Ascending aorta (tissue), 2 donors: ENCODE measurements at places on chromosomes 5 and 9.

DNA sequence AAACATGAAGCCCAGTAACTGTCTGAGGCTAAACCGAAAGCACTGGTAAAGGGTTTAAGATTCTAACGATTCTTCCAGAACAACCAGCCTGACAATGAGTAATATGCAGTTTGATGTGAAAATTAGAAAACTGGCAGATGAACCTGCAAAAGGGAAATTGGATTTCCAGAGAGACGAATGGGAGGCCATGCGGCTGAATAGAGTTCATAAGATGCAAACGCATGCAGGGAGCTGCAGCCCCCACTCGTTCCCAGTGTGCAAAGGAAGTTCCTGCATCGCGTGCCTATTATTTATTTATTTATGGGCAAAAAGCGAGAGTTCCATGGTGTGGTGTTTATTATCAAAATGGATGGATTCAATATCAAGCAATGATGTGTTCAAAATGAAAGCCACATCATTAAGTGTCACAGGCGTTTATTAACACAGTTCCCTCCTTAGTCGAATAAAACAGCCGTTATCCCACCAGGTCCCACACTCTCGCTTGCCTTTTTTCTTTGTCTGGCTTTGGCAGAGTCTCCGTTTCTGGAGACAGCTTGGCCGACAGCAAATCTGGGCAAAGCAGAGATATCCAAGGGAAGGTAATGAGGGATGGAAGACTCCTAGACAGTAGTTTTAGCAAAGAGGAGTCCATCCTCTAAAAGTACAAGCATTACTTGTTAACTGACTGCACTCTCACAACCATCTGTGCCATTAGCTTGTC, 451.4 kb downstream of the KDM4C start:
- H3K4me3 ChIP-seq: no peak overlapping the region
- no peak overlapping the region for H3K27ac ChIP-seq

DNA sequence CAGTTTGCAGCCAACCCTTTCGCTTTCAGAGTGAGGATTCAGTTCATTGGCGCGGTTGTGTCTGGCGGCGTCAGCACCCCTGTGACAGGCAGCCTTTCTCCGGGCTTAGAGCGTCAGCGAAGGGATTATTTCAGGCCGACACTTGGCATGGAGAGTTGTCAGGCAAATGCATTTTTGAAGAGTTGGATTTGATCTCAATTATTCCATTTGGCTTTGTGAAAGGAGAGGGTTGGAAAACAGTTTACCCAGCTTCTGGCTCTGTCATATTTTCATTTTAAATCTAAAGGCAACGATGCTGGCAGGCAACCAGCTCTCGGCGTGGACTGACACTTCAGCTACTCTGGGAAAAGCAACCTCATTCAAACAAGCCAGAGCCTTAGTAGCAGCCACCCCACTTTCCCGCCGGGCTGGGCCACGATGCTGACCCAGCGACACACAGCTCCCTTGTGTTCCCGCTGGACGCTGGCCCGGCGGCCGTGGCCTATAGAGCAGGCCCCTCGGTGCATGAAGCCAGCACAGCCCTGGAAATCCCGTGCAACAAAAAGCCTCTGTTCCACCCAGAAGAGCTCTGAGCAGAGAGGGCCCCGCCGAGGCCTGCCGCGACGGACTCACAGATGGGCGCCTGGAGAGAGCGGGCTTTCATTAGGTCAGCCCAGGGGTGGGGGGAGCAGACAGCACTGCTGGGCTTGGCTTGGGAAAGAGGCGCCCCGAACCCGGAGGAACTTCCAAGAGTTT, 28.9 kb upstream of the LPCAT1 start:
- H3K4me3 ChIP-seq: no peak overlapping the region
- H3K27ac ChIP-seq: peak overlapping the region; percentile 28
- no peak for DNase-seq

DNA sequence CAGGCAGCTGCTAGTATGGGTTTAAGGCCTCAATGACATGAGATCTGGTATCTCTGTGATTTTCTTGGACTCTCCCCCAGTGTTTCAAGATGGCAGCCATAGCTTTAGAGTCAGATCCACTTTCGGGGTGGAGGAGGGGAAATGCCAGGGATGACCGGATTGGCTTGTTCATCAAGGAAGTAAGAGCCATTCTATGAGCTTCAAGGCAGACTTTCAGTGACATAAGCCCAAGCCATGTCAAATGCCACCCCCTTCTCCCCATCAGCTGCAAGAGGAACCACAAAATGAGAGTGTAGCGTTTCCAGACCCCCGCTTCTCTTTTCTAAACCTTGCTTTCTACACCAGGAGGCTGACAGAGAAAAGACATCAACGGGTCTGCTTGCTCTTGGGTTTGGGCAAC, 271.8 kb downstream of the PSAT1 start:
- no peak overlapping the region for H3K27ac ChIP-seq
- H3K36me3 ChIP-seq: no peaks in the 10 kb centered on the region
- H3K4me1 ChIP-seq: no peaks in the 10 kb centered on the region
- DNase-seq: no peak
- no peak overlapping the region for H3K4me3 ChIP-seq
- no peaks in the 10 kb centered on the region for H3K27me3 ChIP-seq

- H3K36me3 ChIP-seq: peaks cover 76% of the 10 kb centered on the region
- no peak for DNase-seq
- H3K4me1 ChIP-seq: no peaks in the 10 kb centered on the region
- no peak overlapping the region for H3K27ac ChIP-seq
- no peaks in the 10 kb centered on the region for H3K27me3 ChIP-seq
Measured at GRCh38 chr9:122875523-122875922, 29.6 kb downstream of the RC3H2 start.

- no peak overlapping the region for H3K27ac ChIP-seq
- H3K4me1 ChIP-seq: no peaks in the 10 kb centered on the region
- DNase-seq: no peak
- H3K4me3 ChIP-seq: no peak overlapping the region
Measured at GRCh38 chr5:352639-353611, 31.4 kb downstream of the AHRR start.

DNA sequence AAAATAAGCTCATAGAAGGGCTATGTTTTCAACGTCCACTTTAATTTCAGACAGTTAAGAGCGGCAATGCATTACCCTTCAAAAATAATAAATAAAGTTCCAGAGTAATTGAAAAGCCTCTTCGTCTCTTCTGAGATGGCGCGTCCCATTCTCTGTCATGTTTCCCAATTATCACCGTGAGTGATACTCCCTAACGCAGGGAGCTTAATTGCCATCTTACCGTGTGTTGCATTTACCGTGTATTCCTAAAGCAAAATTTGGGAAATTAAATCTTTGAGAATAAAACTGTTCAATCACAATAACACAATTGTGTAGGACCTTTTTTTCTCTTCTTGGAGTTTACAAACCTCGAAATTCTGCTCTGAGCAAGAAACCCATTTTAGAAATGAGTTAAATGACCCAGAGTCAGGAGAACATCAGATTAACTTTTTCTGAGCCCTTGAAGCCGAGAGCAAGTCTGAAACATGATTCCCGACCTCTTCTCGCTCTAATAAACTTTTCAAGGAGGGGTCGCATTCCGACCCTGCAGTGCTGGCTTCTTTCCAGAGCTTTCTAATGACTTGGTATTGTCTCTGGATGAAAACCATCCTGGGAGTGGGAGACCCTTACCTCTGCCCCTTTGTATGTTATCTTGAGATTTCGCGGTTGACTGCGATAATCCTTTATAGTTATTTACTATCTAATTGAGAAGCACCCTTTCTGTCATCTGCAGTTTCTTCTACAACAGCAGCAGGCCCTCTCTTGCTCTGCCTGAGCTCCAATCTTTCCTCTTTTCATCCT, 251.5 kb downstream of the FSTL4 start:
- no peak for DNase-seq
- no peaks in the 10 kb centered on the region for H3K27me3 ChIP-seq
- no peaks in the 10 kb centered on the region for H3K4me1 ChIP-seq
- no peak overlapping the region for H3K4me3 ChIP-seq
- H3K36me3 ChIP-seq: no peaks in the 10 kb centered on the region
- no peak overlapping the region for H3K27ac ChIP-seq

DNA sequence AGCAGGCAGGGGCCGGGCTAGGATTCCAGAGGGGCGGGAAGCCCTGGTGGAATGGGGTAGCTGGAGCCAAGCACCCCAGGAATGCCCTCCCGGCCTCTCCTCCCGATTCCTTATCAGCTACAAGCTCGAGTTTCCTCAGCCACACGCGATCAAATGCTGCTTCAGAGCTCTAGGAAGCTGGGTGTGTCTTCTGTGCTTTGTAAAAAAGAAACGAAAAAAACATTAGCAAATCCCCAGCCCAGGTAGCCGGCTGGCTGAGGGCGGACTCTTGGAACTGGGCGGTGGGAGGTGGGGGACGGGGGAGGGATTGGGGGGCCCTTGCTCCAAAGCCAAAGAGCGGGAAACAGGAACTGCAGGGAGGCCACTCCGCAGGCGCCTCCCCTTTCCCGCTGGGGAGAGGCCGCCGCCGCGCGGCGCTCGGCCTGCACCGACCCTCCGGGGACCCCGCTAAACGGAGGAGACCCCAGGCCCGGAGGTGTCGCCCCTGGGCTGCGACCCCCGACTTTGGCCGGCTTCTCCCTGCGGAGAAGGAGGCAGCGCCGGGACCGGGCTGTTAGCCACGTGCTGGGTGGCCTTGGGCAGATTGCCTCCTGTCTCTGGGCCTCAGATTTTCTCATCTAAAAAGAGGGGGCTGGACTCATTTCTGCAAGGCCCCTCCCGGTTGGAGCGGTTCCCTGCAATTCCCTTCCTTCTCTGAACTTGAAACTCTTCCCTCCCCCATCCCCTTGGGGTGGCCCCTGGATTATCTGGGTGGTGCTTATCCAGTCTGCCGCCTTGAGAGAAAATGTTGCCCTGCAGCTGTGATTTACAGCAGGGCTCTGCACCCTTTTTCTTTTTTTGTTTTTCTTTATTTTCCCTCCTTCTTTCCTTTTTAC, 40.9 kb upstream of the FABP6 start:
- peak overlapping the region; percentile 51 for H3K4me3 ChIP-seq
- DNase-seq: peak; percentile 67
- H3K27me3 ChIP-seq: no peaks in the 10 kb centered on the region
- no peaks in the 10 kb centered on the region for H3K36me3 ChIP-seq
- H3K27ac ChIP-seq: peak overlapping the region; percentile 29

GRCh38 chr9:69086769-69087168, 51.2 kb downstream of the FXN start:
- H3K27ac ChIP-seq: no peak overlapping the region
- no peaks in the 10 kb centered on the region for H3K4me1 ChIP-seq
- no peak overlapping the region for H3K4me3 ChIP-seq

GRCh38 chr9:72952914-72953313, at the start of gene ALDH1A1:
Gene ALDH1A1, minus strand, starts transcription at chr9:72953053. Its CDS starts 53 bp downstream, at chr9:72953000.
- H3K36me3 ChIP-seq: no peaks in the 10 kb centered on the region
- H3K4me1 ChIP-seq: peaks cover 4% of the 10 kb centered on the region
- peak within 1 kb of the TSS; percentile 51 for H3K4me3 ChIP-seq
- H3K27me3 ChIP-seq: no peaks in the 10 kb centered on the region

- no peaks in the 10 kb centered on the region for H3K36me3 ChIP-seq
- peaks cover 15% of the 10 kb centered on the region for H3K4me1 ChIP-seq
- peak overlapping the region; percentile 74 for H3K4me3 ChIP-seq
- DNase-seq: no peak
Measured at GRCh38 chr9:110047955-110048402, 160.0 kb downstream of the C9orf152 start.

DNA sequence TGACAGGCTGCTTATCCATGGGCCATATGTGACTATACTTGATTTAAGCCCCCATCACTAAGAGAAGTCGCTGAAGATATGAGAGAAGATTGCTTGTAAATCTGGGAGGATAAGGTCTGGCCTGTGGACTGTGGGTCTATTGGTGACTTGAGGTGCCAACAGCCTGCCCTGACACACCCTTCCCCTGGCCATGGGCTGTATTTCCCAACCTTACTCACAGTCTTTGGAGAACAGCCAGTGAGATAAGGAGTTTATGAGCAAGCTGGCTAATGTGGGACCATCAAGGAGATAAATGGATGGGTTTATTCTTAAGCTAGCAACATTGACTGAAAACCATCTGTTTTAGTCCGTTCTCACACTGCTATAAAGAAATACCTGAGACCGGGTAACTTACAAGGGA, 231.3 kb downstream of the ZSWIM6 start:
- H3K27ac ChIP-seq: no peak overlapping the region
- H3K36me3 ChIP-seq: no peaks in the 10 kb centered on the region
- H3K4me3 ChIP-seq: no peak overlapping the region
- H3K4me1 ChIP-seq: no peaks in the 10 kb centered on the region

DNA sequence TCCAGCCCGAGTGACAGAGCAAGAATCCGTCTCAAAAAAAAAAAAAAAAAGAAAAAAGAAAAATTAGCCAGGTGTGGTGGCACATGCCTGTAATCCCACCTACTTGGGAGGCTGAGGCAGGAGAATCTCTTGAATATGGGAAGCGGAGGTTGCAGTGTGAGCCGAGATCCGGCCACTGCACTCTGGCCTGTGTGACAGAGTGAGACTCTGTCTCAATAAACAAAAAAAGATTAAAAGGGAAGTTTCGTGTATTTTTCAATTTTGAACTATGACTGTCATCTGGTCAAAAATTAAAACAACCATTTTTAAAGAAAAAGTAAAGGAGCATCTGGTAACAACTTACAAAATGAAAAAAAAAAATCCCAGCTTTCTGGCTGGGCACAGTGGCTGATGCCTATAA, 36.3 kb upstream of the PLIN2 start:
- H3K27ac ChIP-seq: peak overlapping the region; percentile 37
- H3K4me3 ChIP-seq: no peak overlapping the region
- peaks cover 4% of the 10 kb centered on the region for H3K4me1 ChIP-seq

DNA sequence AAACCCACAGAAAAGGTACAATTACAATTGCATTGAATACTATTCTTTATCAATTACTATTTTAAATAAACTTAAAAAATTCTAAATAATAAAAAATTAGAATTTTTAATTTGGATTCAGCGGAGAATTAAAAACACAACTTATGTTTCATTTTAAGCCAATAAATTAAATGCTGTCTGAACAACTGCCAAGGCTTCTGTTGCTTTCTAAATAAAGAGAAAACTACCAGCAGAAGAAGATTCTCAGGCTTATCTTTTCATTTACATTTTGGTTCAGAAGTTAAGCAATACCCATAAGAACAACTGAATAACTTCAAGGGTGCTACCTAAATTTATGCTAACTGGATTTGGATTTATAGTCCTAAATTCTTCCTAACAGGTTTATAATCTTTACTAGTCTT, 150.0 kb upstream of the FTMT start:
- no peak overlapping the region for H3K4me3 ChIP-seq
- H3K27ac ChIP-seq: no peak overlapping the region
- no peaks in the 10 kb centered on the region for H3K36me3 ChIP-seq
- no peaks in the 10 kb centered on the region for H3K4me1 ChIP-seq

DNA sequence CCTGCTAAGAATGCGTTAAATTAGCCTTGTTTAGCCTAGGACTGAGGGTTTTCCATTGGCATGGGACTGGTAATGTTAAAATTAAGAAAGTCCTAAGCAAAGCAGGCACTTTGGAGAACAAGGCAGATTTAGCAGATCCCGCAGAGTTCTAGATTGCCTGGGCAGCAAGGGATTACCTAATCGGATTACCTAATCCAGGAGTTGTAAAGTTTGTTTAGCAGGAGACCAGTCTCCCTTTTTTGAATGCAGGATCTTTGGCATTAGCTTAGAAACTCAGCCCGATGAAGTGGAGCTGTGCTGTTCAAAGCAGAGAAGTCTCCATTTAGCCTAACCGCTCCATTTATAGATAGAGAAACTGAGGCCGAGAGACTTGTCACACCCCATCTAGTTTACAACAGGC, 206.0 kb downstream of the DMRT2 start:
- no peaks in the 10 kb centered on the region for H3K4me1 ChIP-seq
- no peak overlapping the region for H3K27ac ChIP-seq
- no peaks in the 10 kb centered on the region for H3K27me3 ChIP-seq
- no peak overlapping the region for H3K4me3 ChIP-seq
- no peaks in the 10 kb centered on the region for H3K36me3 ChIP-seq
- DNase-seq: no peak

GRCh38 chr5:119417891-119418605, 34.2 kb upstream of the HSD17B4 start:
- H3K4me1 ChIP-seq: no peaks in the 10 kb centered on the region
- H3K27me3 ChIP-seq: no peaks in the 10 kb centered on the region
- no peak overlapping the region for H3K4me3 ChIP-seq
- no peaks in the 10 kb centered on the region for H3K36me3 ChIP-seq
